ENCODE measurements at places on chromosomes 1 and 21.

DNA sequence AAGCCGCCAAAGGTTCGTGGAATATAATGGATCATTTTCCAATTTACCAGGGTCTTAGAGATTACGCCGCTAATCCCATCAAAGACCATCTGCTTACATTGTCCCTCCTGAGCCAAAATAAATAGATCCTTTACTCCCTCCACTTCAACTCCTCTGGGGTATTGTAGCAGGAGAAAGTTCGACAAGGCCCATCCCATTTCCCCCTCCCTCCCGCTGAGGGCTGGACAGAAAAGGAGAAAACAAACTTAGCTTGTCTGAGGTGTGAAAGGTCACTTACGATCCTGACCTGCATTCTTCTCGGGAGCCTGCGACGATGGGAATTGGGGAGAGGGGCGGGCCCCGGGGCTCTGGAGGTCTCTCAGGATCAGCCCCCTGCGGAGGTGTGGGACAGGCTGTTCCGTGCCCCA, 60.8 kb downstream of the MEF2D start:
- no peak for DNase-seq

DNA sequence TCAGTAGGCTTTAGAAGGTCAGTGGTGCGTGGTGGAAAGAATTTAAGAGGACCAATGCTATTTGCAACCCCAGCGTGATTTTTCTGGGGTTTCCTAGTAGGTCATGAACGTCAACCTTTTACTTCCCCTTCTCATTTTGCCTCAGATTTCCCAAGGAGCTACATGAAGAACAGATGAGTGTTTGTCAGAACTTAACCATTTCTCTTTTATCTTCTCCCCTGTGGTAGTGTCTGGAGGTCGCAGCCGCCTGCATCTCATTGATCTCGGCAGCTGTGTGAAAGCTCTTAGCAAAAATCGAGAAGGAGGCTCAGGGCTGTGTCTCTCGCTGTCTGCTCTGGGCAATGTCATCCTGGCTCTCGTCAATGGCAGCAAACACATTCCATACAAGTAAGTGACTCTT, 491.1 kb downstream of the KIF26B start:
- DNase-seq: no peak

DNA sequence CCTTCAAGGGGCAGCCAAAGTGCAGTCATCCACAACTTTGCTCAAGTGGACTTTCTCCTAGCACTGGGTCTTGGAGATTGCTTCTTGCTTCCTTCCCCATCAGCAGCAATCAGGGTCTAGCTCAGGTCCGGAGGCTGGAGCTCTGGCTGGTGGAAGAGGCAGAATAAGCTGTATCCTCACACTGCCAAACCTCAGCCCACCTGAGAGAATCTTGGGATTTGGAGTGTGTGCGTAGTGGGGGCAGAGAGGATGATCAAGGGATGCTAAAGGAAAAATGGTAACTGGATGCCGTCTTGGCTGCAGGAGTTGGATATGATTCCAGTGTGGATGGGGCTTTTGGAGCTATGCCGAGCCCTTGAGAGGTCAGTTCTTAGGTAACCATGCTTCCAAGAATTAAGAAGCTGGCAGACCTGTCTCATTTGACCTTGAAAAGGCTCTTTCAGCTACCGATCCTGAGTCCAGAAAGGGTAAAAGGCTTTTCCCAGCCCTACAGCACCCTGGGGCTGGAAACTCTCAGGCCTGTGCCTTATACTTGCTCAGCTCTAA, 4.5 kb upstream of the NFASC start:
- DNase-seq: no peak

DNA sequence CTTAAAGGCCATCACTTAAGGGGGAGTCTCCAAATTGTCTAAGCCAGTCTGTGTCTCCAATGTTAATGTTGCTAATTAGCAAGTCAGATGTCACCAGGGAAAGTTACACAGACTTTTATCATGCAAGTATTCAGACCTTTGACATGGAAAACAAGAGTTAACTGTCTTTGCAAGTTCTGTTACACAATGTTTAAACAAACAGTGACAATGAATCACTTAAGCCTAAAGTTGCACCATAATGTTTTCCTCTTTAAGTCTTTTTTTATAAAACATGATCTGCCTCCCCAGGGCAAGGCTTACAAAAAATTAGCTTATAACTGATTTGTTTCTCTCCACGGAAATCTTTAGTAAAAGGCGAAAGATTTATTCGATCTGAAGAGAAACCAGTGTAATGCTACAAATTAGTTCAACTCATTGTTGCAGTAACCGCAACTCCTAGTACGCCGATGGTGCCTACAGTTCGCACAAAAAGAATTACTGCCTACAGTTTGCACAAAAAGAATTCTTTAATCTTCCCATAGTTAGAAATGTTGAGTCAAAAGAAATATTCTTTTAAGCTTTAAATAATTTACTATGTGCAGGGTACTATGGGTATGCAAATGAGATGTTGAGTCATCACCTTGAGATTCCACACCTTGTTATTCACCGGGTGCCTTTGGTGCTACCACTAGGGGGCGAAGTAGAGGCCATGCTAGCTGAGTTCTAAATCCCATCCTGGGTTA, 45.3 kb downstream of the HHAT start:
- peak; percentile 90 for DNase-seq

Data from astrocyte of the cerebellum (primary cell).